ENCODE measurements at places on chromosomes 13 and 19. TPM values are rescaled to one million over a fixed set of nuclear protein-coding genes. Genes with fewer than 3 reads are reported as not detected.

DNA sequence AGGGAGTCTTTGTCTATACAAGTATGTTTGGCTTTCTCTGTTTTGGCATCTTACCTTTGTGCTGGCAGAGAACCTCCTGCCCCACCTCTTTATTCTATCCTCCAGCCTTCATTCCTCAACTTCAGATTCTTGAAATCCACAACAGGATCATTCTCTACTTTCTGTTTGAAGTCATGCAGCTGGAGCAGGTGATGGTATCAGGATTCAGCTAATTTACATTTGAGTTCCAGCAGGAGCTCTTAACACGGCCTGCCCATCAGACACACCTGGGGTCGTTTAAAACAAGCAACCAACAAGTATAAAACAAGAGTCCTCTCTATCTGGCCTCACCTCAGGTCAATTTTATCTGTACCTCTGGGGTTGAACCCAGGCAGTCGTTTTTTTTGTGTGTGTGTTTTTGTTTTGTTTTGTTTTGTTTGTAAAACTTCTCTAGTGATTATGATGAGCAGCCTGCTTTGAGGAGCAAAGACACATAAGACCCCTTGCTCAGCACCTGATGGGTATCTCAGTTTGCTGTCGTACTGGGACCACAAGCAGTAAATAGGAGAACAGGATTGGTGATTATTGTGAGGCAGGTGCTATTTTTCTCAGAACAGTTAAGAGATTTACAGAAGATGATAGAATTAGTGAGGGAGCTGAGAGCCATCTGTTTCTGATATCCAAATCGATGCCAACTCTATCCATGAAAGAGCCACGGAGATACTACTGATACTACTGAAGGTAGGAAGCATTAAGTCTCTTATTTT is 78.4 kb downstream of the GPC6 start:
- no peak for DNase-seq

- no peak for DNase-seq
Measured at GRCh38 chr19:18939163-18939562, 1.9 kb downstream of the HOMER3 start.

DNA sequence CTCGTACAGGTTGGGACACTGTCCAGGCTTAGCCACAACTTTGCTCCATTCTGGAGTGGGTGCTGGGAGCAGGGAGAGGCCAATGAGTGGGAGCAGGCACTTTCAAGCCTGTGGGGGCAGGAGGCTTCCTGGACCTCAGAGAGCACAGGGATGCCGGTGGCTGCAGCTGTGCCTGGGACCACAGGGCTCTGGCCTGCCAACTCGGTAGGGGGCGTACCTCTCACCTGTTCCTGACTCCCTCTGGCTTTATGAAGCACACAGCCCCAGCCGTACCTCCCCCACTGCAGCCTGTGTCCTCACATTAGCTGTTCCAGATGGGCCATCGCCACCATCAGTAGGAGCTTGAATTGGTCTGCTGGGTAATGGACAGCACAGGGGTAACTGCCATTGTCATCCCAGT is 278.7 kb upstream of the KLHL1 start:
- no peak for DNase-seq

DNA sequence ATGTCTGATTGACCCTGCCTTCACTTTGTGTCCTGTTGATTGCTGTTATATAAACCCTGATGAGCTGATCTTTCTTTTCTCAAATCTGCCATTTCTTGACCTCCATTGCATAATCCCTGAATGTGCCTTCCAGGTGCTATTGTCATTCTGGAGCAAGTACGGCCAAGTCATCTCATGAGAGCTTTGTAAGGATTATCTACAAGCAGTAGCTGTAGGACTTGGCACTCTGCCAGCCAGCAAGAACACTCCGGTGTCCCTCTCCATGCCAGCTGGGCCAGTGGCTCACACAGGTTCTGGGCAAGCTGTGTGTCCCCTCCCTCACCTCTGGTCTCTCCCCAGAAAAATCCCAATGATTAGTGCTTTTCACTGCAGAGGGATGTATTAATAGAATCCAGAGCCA is 348.1 kb downstream of the FOXO1 start:
- DNase-seq, result no peak

The C1QTNF9 gene
- 0.24 TPM for polyA plus RNA-seq

Data from right renal cortex interstitium (tissue), 3 donors.